ENCODE measurements at places on chromosomes 3 and 15.

GRCh38 chr3:65732051-65732935, 306.4 kb downstream of the MAGI1 start:
- DNase-seq, result no peak

- no peak for DNase-seq
Measured at GRCh38 chr3:170751083-170751898, 118.7 kb downstream of the RPL22L1 start.

DNA sequence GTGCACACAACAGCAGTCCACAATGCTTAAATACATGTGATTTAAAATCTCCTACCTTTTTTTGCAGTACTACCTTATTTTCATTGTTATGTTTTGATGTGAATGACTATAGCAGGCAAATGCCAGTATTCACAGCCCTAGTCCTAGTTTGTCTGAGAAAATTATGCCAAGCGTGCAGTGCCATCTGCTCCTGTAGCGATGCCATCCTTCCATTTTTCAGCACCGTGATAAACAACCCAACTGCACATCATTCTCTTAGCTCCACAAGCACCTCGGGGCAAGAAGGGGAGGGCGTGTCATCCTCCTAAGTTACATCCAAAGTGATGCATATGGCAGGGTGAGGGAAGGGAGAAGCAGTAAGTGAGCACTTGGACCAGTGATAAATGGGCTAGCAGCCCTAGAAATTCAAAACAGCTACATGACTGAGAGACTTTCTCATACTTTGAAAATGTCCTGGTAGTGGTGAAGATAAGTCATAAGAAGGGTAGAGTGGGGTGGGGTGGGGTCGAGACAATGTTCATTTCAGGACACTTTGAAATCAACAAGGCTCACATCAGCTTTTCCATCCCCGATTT, 198.8 kb downstream of the LSAMP start:
- no peak for DNase-seq

GRCh38 chr3:24773798-24774197, 279.1 kb upstream of the THRB start:
- DNase-seq, result peak; percentile 5

- DNase-seq, result no peak
Measured at GRCh38 chr3:37243820-37244748, 69.7 kb upstream of the LRRFIP2 start.

- DNase-seq, result no peak
Measured at GRCh38 chr3:73485877-73486330, 138.8 kb downstream of the PDZRN3 start.

DNA sequence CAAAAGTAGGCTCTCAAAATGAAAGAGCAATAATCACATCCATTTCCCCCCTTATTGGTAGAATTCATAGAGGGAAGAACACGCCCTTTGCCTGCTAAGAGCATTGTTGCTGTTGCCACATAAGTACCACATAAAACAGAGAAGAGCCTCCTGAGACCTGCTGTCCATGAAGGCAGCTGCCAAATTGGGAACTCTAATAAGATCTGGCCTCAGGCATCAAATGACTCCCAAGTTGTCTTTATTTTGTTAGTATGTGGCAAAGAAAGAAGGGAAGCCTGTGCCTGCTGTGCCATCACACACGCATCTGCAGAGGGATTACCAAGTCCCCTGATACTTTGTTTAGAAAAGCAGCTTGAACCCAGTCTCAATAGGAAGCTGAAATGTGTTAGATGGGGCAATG, 23.9 kb downstream of the VGLL3 start:
- no peak for DNase-seq

DNA sequence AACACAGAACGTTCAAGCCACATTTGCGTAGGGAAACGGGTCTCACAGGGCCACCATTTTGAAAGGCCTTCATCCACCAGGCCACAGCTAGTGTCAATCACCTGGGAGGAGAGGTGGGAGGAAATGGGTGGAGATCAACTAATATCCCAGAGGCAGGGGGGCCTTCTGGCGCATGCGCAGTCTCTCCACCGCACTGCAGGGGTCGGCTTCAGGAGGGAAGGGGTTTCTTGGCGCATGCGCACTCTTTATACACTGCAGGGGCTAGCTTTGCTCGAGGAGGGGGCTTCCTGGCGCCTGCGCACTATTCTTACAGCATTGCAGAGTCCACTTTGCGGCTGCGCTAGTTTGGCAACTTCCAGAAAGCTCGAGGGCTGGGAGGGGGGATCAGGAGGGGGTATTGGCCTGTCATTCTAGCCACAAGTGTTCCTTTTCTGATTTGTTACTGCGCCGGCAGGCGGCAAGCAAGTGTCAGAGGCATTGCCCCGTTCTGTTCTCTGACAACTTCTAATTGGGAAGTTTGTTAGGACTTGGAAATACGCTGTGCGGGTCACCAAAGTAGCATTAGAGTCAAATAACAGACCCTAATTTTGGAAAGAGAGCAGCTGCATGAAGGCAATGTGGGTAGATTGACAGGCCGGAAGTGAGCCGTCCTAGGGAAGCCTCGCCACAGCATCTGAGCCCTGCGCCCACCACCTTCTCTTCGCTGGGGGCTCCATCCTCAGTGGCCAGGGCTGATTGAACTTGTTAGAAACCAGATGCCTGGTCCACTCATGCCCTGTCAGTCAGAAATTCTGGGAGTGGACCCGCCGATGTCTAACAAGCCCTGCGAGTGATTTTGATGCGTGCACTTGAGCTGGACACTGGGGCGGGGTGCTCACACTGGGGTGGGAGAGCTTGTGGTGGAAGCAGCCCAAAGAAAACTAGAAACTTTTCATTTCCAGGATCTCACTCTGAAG, 173.5 kb upstream of the NDN start:
- DNase-seq, result no peak

GRCh38 chr15:52082197-52083036, 30.2 kb downstream of the BCL2L10 start:
- no peak for DNase-seq

All from AG04449 (cell line).